ENCODE measurements at places on chromosomes 1 and 21.

DNA sequence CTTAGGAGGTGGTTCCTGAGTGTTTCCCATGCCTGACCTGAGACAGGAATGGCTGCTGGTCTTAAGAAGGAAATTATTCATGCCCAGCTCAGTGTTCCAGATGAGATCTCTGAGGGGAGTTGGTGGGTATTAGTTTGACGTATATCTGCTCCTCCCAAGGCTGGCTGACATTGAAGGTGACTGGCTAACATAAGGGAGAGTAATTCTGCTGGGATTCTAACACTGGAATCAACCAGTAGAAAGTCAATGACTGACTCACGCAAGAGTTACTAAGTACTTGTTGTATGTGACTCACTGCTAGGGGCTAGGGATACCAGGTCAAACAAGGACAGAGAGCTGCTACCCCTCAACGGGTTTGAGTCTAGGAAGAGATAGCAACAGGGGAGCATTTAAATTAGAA lies 177.3 kb downstream of the CACNA1E start:
- no peak for DNase-seq

DNA sequence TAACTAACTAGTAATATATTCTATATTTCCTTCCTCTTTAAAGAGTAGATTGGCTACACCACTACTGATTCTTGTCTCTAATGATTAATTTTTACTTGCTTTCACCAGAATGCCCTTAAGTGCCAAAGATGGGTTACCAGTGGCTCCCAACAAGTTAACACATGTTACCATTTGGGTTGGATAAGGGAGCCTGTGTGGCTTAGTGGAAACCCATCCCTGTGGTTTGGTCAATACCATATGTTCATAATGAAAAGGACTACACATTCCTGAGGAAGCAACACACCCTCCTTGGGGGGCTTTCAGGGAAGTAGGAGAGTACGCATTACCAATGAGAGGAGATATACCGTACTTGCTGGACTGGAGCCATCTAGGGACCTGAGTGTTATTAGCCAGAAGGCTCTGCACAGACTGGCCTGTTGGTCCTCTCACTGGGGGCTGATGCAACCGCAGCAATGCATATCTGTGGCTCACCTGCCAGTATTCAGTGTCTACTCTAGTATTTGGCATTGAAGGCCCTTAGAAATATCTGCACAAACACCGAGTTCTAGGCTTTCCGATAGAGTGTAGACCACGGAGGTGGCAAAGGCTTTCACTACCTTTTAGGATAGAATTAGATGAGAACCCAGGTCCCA lies 29.3 kb upstream of the PLXNA2 start:
- no peak for DNase-seq

- DNase-seq = no peak
Observed at GRCh38 chr21:23093259-23093658, 2095.1 kb downstream of the NCAM2 start.

DNA sequence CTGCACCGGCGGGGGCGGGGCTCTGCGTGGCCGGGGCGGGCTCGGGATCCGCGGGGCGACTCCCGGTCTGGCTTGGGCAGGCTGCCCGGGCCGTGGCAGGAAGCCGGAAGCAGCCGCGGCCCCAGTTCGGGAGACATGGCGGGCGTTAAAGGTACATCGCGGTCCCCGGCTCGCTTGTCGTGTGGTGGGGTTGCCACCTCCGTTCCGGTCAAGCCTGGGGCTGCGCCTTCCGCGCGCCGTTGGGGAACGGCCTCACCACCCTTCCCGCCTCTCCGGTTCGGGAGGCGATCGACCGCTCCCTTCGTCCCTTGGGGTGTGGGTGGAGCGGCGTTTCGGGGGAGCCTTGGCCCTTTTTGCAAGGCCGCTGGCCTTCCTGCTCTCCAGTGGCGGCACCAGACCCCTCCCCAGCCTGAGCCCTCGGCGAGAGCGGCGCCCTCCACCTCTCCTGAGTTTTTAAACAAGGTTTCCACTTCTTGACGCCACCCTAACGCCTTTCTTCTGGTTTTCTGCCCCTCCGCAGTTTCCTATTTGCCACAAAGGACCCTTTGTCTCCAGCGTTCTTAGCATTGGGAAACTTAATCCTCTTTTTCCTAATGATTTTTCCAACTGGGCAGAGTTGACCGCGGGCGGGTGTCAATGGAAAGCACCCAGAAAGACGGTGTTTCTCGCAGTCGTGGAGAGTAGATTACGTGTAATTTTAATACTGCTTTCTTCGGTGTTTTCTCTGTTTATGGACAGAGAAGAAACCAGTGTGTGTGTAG lies at the start of the genes LEPR and LEPROT:
LEPR (plus strand) TSS at position 79 of the 761 bp plus-strand sequence. CDS start 144,898 bp downstream, outside the sequence.
LEPROT (plus strand) TSS at position 79 of the 761 bp plus-strand sequence; CDS start at position 136, 57 bp downstream.
- DNase-seq = peak; percentile 5

DNA sequence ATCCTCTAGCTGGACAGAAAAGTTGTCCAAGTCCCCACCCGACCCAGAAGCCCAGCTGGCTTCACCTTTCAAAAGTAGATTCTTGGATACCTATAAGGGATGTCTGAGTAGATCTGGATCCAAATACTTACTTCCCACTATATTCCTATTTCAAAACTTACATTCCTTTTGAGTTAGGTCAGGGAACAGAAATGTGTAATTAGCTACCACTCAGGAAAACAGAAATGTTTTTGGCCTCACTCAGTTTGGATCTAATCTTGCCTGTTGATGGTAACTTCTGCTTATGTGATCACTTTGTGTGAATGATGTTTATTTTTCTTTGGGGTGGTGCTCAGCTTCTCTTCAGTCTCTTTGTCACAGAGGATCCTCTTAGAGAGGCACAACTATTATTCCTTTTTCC lies 814.4 kb upstream of the RGS18 start:
- no peak for DNase-seq

GRCh38 chr1:56477164-56478111 lies 101.9 kb downstream of the PLPP3 start:
- no peak for DNase-seq

DNA sequence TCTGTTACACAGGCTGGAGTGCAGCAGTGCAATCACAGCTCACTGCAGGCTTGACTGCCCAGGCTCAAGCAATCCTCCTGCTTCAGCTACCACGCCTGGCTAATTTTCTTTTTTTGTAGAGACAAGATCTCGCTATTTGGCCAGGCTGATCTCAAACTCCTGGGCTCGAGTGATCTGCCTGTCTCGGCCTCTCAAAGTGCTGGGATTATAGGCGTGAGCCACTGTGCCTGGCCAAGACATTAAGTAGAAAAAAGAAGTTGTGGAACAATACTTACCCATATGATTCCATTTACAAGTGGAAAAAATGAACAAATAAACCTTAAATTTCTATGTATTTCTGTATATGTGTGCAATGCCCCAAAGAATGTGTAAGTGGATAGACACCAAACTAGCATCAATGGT lies 30.3 kb upstream of the ID3 start:
- DNase-seq = no peak

DNA sequence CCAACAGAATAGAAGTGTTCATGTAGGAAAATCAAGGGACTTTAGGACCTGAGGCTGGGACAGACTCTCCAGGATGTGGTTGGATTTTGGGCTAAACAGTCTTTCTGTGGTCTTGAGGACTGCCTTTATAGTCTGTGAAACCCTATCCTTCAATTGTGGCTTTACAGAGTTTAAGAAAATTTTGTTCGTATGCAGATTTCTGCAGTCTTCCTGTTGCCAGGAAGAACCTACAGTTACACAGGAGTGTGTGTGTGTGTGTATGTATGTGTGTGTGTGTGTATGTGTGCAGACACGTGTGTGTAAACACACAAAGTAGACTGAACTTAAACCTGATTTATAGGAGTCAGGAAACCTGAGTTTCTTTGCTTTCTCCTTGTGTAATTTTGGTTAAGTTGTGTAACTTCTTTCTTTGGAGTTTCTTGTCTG lies 22.8 kb downstream of the NEK7 start:
- no peak for DNase-seq

DNA sequence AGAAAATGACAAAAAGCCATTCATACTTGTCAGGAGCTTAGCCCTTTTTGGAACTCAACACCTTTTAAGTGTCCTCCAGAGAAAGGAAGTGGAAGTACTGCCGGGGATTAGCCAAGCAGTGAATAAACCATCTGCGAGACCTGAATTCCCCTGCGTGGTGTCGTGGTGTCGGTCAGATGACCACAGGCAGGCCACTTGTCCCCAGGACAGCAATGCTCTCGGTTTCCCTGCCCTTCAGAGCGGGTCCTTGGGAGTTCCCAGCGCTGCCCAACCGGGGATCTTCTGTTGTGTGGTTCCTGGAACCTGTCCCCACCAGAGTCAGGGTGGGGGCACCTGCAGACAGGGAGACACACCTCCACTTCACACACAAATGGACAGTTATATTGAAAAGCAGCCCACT lies 9.2 kb downstream of the GPR157 start:
- DNase-seq = no peak

- no peak for DNase-seq
Observed at GRCh38 chr1:156640842-156641706, 843 bp upstream of the BCAN start.

GRCh38 chr21:38307771-38308531 lies 51.2 kb downstream of the KCNJ15 start:
- DNase-seq = no peak

GRCh38 chr1:115969509-115969908 lies 6.8 kb upstream of the SLC22A15 start:
- no peak for DNase-seq

GRCh38 chr1:40906781-40907400 lies 44.7 kb upstream of the CITED4 start:
- DNase-seq = no peak

- DNase-seq = no peak
Observed at GRCh38 chr1:47913225-47913823, 83.9 kb downstream of the TRABD2B start.

GRCh38 chr1:22133931-22134324 lies 9.0 kb downstream of the WNT4 start:
- DNase-seq = no peak

GRCh38 chr1:208093754-208094719 lies 150.1 kb downstream of the PLXNA2 start:
- peak; percentile 51 for DNase-seq

- DNase-seq = peak; percentile 2
Observed at GRCh38 chr1:5481889-5482288, 510.3 kb downstream of the NPHP4 start.

DNA sequence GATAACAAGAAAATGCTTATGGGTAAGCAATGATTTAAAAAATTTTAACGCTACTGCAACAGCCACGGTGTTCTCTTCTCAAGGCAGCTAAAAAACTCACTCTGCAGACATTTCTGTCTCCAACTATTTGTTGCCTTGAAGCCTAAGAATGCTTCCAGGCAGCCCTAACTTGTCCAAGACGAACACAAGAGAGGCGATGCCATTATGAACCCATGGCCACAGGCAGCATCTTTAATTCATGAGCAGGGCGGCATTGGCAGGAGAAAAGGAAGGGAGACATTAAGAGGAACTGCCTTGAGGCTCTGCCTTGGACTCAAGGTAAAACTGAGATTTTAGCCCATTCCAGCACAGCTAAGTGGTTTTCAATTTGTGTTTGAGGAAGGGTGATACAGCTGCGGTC lies 67.5 kb downstream of the KCND3 start:
- no peak for DNase-seq

GRCh38 chr1:236455243-236455642 lies 61.2 kb downstream of the EDARADD start:
- DNase-seq = no peak

- DNase-seq = no peak
Observed at GRCh38 chr21:36591326-36591970, 107.5 kb upstream of the SIM2 start.

DNA sequence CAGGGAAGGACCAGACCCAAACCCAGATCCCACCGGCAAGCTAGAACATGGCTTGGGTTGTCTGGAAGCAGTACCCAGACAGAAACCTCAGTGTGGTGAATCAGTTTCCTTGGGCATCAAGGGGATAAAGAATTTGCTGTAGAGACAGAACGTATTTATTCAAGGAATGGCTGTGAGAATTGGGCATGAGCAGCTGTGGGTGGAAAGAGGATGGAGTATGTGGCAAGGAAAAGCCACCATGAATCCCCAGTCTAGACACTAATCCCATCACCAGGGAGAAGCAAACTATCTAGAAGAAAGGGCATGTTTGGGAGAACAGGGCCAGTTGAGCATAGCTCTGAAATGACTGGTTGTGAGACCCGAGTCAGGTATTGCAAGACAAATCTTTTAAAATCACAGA lies 109.2 kb downstream of the TOMM20 start:
- DNase-seq = no peak

- no peak for DNase-seq
Observed at GRCh38 chr1:10664251-10664650, 132.2 kb downstream of the CASZ1 start.

All from stimulated activated CD4-positive, alpha-beta T cell treated with anti-CD3 and anti-CD28 coated beads, Interleukin-1b, Interleukin-23, amount 100 ng/mL, for 1 hour (primary cell).